Thyroid gland (tissue), 4 donors: ENCODE measurements at places on chromosomes 6 and 20.

DNA sequence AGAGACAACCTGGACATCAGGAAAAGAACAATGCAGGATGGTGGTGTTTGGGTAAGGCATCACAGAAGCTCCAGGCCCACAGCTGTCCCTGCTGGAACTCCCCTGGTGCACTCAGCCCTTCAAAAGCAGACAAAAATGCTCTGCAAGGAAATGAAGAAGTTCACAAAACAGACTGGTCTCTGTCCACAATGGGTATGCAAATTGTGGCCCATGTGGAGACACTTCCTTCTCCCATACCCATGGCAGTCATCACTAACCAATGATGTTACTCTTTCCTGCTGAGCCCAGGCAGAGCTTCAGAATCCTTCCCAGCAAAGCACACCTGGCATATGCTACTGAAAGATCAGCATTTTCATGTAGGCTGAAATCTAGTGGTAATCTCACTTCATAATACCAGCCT lies 42.6 kb upstream of the PXDC1 start:
- DNase-seq = no peak

DNA sequence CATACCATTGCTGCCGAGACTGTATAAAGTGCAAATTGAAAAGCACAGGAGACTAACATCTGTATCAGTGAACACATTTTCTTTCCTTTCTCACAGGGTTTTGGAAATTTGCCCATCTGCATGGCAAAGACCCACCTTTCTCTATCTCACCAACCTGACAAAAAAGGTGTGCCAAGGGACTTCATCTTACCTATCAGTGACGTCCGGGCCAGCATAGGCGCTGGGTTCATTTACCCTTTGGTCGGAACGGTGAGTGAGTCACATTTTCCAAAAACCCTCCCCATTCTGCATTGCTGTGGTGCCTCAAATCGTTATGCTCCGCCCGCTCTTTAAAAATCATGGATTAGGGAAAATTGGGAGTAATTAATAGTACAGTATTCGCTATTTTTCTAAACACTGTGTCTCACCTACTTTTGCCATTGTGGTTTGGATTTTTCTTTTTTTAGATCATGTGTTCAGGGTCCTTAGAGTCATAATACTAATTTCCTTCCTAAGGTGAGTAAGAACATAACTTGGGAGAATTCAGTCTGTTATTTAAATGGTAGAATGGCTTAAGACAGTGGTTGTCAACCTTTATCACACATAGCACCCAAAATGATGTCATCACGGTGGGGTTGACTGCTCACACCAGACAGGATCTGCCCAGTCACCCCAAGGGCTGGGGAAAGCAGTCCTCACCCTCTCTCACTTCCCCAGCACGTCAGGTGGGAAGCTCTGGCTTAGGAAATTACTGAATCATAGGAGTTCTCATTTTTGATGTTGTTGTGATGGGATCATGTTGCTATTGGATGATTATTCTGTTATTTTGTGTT lies 171.6 kb downstream of the MTHFD1L start:
- no peak for DNase-seq

DNA sequence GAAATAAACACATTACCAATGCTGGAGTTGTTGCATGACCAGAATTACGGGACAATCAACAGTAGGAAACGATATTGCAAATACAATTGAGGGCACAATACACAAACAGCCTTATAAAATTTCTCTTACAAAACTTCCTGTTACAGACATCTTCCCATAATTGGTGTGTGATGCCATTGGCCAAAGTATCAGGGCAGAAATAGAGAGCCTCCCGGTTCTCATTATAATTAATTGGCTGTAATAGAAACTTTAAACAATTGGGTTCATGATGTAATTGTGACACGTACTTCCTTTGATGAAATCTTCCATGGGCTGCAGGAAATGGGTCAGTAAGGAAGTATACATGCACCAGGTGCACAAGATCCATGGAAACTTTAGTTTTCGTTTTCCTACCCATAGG lies 40.3 kb upstream of the RALGAPA2 start:
- DNase-seq = no peak

- peak; percentile 66 for DNase-seq
These were observed 516 bp downstream of the GTPBP2 start for GRCh38 chr6:43628393-43629103.

DNA sequence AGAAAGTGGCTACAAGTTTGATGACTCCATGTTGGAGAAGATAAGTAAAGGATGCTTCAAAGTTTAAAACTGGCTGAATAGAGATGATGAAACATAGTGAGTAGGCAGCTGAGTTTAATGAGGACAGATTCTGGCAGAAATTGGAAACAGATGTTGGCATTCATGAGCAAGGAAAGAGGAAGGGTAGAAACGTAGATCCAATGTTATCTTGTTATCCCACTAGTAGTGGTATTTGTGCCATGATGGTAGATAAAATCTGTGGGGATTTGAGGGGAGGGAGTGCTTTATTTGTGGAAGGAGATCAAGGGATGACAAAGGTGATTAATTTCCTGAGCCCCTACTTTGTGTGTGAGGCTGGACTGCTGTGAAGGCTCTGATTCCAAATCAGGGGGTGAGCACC lies 69.5 kb downstream of the MRAP2 start:
- no peak for DNase-seq

GRCh38 chr6:31737991-31738979 lies 1.5 kb upstream of the MSH5 start:
- no peak for DNase-seq

DNA sequence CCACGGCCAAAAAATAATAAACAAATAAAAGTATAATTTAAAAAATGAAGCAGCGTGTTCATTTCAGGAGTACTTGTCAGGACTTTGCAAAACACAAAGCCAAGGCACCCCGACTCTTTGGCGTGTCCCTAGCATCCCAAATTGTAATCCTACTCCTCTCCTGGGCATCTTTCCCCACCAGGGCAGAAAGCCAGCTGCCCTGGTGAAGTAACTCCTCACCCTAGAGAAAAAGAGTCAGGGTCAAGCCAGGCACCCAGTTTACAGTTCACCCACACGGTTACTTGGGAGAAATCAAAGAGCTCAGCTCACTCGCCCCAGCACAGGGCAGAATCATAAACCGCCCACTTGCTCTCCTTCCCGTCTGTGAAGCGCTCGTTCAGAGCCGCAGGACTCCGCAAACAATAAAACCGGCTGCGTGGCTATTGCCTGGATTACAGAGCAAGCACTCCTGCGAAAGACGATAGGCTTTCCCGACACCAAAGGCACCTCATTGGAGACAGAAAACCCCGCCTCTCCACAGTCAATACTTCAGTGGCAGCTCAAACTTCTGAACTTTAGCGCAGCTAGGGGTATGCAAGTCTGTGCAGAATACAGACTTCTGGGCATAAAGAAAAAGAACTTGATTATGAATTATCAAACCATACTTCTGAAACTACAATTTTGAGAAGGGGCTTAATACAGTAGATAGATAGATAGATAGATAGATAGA lies 73.0 kb upstream of the NHSL1 start:
- peak; percentile 72 for DNase-seq

- DNase-seq = no peak
These were observed 35.8 kb downstream of the METTL24 start for GRCh38 chr6:110322151-110322873.

GRCh38 chr6:166559211-166559610 lies 27.3 kb downstream of the RAMACL start:
- DNase-seq = no peak

DNA sequence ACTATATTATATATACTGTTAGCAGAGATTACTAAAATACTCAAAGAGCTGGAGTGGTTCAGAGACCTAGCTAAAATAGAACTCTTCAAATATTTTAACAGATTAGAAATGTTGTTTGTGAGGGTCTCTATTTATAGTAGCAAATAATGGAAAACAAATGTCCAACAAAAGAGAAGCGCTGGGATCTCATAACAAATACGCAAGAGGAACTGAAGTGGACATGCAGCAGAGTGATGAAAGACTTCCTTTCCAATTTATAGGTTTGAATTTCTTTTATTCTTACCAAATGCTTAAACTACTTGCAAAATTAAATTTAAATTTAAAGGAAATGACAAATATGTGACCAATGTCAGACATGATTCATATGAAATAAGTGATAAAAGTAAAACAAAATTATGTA lies 49.9 kb downstream of the PIGU start:
- no peak for DNase-seq

DNA sequence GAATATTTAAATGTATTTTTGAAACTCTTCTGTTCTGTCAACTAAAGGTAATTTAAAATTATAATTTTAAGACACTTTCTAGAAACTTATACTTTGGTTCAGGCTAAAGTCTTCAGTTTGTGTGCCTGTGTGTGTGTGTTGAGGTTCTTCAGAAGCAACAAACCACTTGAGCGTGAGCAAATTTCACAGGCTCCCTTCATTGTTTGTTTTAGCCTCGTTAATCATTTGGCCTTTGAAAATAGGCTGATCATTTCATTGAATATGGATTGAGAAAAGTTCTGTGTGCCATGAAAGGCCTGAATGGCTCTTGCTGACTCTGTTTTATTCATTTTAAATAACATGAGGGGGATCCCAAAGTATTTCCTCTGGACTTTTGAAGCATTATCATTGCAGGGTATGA lies 420.1 kb downstream of the CDKAL1 start:
- DNase-seq = no peak

- no peak for DNase-seq
These were observed 83.7 kb downstream of the SULF2 start for GRCh38 chr20:47701612-47702011.

GRCh38 chr6:90887764-90888163 lies 300.9 kb upstream of the MAP3K7 start:
- no peak for DNase-seq

DNA sequence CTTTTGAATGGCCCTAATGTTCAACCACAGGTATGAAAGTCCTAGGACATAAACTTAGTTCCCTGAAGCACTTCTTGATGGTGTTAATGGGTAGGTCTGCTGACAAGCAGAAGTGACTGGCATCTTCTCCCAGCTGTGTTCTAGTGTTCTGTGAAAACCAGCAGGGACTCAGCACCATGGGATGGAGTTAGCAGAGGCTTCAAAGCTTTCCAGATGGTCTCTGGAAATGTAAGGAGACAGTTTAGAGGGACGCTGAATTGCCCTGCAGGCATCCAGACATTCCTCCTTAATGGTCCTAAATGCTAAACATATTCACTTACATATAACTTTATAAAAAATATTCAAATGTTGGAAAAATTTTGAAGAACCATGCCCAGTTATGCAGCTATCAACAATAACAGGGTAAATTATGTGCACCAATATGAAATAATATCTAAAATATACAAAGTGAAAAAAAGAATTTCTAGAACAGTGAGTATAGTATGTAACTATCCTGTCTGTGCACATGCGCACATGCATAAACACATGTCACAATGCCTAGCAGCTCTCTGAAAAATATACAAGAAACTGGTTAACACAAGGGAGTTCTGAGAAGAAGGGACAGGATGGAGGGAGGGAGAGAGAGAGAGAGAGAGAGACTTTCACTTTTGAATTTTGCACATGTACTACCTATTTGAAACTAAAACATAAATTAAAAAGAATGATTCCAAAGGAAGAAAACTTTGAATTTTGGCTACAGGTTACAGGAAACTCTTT lies 87.2 kb downstream of the PRDM1 start:
- no peak for DNase-seq

GRCh38 chr20:63119963-63120807 lies 95.7 kb downstream of the YTHDF1 start:
- no peak for DNase-seq

DNA sequence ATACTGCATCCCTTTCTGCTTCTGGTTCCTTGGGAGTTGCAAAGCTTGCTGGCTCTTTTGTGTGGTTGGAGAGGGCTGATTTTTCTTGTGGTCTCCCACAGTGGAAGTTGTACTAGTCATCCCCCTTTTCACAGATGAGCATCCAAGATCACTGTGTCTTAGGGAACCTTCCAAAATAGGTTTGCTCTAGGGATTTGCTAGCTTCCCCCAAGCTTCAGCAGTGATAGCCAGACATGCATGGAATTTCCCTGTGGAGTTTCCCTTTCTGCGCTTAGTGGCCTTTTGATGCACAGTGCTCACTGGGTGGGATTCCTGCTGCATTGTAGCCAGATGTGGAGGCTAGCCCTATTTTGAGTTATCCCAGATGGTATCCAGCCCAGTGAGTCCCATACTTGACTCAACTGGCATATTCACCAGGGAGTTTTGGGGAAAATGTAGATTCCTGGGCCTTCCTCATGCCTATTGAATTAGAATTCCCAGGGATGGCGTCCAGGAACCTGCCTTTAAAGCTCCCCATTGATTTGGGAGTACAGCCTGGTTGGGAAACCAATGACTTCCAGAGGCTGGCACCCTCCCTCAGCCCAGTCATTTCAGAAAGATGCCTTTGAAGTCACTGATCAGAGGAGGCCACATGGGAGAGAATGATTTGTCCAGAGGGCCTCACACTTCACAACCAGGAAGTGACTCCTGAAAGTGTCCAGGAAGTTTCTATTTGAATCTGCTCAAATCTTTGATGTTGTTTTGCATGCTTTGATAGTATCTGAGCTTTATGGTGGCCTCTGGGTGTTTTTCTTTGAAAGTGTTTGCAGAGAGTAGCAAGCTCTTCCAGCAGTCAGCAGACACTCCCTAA lies 25.9 kb downstream of the PPARD start:
- no peak for DNase-seq

GRCh38 chr20:19760371-19760721 lies 2.3 kb downstream of the RIN2 start:
- DNase-seq = no peak

GRCh38 chr20:2578475-2579192 lies 42.3 kb downstream of the TMC2 start:
- peak; percentile 17 for DNase-seq

DNA sequence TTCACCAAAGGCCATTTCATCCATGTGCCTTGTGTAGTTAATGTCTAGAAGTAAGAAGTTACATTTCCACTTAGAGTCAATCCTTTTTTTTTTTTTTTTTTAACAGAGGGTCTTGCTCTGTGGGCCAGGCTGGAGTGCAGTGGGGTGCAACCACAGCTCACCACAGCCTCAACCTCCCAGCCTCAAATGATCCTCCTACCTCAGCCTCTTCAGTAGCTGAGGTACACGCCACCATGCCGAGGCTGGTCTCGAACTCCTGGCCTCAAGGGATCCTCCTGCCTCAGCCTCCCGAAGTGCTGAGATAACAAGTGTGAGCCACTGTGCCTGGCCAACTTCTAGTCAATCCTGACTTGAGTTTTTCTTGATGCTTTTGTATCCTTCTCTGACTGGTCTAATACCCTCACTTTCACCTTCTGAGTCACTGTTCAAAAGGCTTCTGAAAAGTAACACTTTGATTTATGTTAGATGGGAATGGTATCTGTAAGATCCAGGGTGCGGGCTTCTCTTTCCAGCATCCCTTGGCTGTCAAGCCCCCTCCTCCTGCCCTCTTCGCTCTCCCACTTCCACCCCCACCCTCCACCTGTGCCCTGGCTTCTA lies 22.1 kb downstream of the TRAM2 start:
- DNase-seq = no peak

DNA sequence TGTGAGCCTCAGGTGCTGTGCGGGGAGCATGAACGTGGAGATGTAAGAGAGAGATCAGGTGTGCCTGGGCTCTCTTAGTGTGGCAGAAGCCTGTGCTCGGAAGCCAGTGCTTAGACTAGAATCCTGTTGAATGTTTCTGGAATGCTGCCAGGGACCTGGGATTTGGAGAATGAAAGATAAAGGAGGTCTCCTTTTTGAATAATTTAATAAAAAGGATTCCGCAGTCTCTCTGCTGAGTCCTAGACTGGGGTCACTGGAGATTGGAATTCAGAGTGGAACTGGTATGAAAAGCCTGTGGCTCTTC lies 18.8 kb upstream of the EFCAB8 start:
- no peak for DNase-seq

GRCh38 chr6:63451238-63451637 lies 121.0 kb upstream of the LOC128125822 start:
- DNase-seq = no peak

GRCh38 chr6:42707595-42707994 lies 14.8 kb downstream of the PRPH2 start:
- no peak for DNase-seq
